ENCODE measurements at places on chromosomes 1 and 21.

GRCh38 chr1:201192261-201192788, 1.7 kb downstream of the IGFN1 start:
- no peak for DNase-seq

DNA sequence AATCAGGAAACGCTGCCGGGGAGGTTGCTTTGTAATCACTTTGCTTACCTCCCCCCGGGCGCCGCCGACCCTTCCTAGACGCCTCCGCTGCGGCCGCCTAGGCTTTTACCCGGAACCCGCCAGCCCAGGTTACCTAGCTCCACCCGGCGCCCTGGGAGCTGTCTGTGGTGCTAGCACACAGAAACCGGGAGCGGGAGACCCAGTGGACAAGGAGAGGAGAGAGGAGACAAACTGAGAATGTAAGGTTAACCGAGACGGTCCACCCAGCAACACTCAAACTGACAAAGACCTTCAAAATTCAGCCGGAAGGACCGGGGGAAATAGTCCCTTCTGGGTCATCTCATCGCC, 9.8 kb downstream of the BARHL2 start:
- no peak for DNase-seq

GRCh38 chr1:198499588-198499987, 40.9 kb downstream of the ATP6V1G3 start:
- no peak for DNase-seq

DNA sequence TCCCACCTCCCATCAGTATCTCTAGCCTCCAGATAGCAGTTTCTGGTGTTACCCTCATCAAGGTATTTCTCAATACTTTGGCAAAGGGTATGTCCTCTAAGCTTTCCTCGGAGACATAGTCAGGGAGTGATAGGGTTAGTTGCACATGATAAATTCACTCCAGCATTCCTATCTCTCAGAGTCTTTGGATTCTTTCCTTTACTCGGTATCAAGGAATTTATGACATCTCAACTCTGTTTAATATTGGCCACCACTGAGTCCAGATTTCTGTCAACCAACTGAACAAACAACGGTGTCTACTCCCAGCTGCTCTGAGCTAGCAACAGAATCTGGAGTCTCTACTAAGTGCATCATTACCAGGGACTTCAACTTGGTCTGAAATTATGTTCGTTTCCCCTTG, 233.4 kb downstream of the TM2D1 start:
- DNase-seq: no peak

DNA sequence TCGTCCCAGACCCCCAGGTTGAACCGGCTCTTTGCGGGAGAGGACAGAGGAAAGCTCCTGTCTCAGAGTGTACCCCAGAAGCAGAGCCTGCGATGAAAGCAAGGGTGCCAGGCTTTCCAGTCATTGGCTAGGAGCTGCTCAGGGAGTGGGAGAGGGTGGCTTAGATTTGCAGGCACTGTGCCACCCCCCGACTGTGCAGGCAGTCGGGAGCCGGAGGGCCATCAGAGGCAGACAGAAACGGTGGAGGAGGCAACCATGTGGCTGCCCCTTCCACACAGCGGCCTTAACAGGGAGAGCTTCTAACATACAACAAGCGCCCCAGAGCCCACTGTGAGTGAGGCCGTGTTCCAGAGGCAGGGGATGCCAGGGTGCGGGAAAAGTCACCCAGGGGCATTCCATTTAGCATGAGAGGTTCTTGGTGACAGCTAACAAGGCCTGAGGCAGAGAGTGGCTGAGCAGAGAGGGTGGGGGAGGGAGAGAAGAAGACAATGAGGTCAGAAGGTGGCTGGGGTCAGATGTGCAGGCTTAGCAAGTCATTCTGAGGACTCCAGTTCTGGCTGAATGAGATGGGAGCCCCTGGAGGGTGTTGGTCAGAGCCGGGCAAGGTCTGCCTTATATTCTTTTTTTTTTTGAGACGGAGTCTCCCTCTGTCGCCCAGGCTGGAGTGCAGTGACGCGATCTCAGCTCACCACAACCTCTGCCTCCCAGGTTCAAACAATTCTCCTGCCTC, 9.5 kb upstream of the C1orf167 start:
- DNase-seq: no peak

- no peak for DNase-seq
Measured at GRCh38 chr1:243916160-243916559, 66.1 kb upstream of the AKT3 start.

- no peak for DNase-seq
Measured at GRCh38 chr1:19662313-19662712, 2.4 kb upstream of the HTR6 start.

GRCh38 chr1:186882372-186883134, 53.8 kb downstream of the PLA2G4A start:
- no peak for DNase-seq

DNA sequence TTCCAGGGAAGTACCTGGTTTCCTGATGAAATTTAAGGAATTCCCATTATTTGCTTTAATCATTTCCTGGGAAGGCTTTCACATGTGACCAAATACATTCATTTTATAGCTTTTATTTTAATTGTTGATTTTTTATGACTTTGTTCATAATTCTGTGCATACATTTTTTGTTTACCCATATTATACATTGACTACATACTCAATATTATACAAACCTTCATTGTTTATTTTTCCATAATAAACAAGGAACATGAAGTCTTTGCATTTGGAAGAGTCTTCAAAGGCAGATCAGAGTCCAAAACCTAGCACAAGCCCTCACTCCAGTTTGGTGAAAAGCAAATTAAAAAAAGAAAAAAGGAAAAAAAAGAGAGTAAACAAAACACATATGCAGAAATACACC, 218.3 kb upstream of the NRIP1 start:
- no peak for DNase-seq

DNA sequence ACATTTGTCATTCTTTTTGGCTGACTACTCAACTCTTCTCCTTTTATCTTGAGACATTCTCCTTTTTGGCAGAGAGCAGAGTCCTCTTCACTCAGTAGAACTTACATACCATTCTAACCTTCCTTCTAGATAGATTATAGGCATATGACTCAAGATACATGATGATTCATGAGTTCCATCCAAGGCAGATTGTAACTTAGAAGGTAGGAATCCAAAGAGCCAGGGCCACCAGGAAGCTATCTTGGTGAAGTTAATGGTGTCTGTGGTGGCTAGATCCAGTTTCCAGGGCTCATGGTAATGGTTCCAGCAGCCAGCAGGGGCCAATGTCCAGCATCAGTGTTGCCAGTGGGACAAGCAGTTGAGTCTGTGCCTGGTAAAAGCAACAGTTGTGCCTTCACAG, 76.1 kb upstream of the KIAA0040 start:
- no peak for DNase-seq

DNA sequence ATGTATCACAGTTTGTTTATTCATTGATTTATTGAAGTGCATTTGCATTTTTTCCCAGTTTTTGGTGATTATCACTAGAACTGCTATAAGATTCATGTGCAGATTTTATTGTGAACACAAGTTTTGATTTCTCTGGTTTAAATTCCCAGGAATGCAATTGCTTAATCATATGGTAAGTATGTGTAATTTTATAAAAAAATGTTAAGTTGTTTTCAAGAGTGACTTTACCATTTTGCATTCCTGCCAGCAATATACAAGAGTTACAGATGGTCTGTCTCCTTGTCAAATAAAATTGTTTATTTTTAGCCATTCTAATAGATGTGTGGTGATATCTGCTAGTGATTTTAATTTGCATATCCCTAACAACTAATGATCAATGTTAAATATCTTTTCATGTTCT, 127.3 kb upstream of the APP start:
- no peak for DNase-seq

DNA sequence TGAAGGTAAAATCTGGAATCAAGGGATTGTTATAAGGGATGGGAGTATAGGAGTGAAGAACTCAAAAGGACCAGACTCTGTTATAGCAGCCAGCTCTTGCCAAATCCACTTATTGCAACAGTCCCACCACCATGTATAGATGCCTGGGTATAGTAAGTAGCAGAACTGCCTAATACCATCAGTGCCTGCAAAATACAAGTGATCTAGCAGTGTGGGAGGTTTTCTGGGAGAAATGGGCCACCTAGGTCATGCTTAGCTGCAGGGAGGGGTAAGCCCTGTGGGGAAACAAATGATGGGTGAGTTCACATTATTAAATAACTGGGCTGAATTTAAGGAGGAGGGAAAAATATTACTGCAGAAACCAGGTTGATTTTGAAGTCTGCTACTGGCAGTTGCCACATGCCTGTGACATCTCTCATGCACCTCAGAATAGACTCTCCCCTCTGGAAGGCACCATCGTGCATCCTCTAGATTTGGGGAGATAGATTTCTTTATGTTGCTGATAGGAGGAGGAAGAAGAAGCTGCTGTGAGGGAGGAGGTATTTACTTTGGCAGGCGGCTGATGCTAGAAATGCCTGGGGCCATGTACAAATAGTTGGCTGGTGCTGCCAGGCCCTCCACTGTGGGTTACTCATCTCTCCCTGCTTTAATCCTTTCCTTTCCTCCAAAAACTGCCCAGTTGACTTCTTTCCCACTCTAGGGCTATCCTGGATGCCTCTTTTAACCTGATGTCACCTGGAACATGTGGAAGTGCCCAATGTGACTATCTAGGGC, 27.5 kb downstream of the HLX start:
- no peak for DNase-seq

- DNase-seq: no peak
Measured at GRCh38 chr21:36511484-36512220, 31.7 kb upstream of the CLDN14 start.

DNA sequence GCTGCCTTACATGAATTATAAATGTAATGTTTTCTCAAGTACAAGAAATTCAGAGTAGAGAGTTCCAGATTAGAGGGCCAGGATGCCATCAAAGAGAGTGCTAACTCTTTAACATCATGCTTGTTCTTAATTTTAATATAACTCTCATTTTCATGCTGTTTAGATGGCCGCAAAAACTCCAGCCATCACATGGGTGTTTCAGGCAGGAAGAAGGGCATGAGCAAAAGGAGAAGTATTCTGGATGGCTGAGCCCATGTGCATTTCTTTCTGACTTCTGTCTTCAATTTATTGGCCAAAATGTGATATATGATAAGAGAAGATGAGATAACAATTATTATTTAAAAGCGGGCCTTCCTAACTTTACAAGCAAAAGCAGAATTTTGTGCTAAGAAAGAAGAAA, 1328.6 kb downstream of the MRPL39 start:
- DNase-seq: no peak

DNA sequence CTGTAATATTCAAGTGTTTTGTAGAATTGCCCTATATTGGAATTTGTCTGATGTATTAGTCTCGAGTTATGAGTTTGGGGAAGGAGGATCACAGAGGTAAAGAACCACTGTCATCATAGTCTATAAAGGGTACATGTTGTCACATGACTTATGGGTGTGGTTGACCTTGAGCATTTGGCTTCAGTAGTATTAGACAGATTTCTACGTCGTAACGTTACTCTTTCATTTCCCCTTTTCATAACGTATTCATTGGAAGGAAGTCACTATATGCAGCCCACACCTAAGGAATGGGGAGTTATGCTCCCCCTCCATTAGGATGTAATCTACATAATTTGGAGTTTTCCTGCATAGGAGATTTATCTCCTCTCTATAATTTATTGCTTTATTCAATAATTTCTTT, 110.1 kb upstream of the VAV3 start:
- no peak for DNase-seq

DNA sequence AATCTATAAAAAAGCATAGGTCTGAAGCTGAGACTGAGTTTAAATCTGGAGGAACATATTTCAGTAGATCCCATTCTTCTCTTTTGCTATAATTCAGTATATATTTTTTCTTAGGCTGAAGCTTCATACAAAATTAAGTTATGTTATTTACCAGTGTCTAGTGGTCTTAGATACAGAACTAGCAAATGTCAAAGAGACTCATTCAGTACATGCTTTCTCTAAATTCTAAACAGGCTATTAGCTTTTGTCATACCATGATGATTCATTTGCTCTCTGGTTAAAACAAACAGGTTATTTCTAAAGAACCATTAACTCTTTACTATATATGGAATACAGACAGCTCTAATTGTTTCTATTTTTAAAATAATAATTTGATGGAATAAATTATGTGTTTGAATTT, 1170.2 kb upstream of the PRMT6 start:
- no peak for DNase-seq

- no peak for DNase-seq
Measured at GRCh38 chr1:222370081-222370912, 177.6 kb downstream of the HHIPL2 start.

DNA sequence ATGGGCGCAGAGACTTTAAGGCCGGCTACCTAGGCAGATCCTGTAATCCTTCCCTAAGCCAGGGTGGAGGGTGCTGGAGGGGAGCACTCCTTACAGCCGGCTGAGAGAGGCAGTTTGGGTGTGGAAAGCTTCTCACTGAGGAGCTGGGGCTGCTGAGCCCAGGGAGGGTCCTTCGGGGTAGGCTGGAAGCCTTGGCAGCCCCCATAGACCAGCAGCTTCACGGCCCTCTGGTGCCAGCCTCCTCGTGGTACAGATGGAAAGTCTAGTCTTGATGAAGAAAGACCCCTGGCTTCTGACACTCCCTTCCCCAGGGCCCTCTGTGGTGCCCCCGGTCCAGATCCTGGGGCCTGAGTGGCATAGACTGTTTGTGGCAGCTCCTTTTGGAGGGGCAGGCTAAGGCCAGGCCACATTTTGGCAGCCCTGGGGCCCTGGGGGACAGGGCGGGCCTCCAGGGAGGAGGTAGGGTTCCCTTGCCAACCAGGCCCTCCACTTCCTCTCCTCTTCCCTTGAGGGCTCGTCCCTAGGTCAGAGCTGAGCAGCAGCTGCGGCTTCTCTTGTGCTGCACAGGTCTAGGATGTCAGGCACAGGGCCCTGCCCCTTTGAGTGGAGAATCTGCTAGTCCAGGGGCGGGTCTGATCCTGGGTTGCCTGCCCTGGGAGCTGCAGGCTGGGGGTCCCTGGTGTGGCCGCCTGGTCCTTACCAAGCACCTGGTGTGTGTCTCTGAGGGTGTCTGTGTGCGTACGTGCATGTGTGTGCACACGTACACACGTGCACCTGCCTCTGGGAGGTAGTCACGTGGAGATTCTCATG, 4.8 kb downstream of the AMPD2 start:
- DNase-seq: no peak

DNA sequence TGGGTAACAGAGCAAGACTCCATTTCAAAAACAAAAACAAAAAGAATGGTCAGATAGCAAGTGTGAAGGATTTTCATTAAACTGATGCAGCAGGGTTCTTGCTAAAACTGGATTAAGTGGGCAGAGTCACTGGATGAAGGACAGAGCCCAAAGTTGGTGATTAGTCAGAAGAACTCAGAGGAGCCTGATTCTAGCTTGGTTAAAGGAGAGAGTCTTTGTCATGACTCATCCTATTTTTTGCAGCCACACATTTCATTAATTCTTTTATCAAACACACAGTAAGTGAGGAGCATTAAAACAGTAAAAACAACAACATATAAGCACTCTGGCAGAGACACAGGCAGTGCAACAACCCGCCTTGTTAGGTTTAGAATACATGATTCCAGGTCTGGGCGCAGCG, 56.0 kb upstream of the EDARADD start:
- no peak for DNase-seq

DNA sequence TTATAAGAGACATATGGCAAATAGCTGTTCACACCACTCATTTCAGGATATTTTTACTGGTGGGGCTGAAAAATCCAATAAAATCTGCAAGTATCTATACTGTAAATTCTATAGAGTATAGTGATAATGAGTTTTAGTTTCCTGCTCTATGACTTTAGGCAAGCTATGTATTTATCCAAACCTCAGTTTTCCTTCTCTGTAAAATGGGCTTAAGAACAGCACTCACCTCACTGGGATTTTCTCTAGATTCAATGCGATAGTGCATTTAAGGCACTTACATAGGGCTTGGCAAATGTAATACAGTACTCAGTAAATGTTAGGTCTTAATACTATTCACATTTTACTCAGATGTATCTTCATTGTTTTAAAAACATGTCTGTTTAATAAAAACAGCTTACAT, 168.7 kb downstream of the ATG4C start:
- no peak for DNase-seq

Measured in activated naive CD8-positive, alpha-beta T cell treated with anti-CD3 and anti-CD28 coated beads, Interleukin-2, amount 50 U/mL, for 16 hours (primary cell).